ENCODE measurements at places on chromosomes 12 and 14. TPM values are rescaled to one million over a fixed set of nuclear protein-coding genes. Genes with fewer than 3 reads are reported as not detected.

FBLN5 gene
- total RNA-seq = 85.3 TPM

SYCP3 gene
- total RNA-seq = not detected

ERO1A gene
- total RNA-seq = 15.3 TPM

GPR137C gene
- total RNA-seq = 0.51 TPM

LRP1-AS gene
- not detected for total RNA-seq

CPNE8 gene
- total RNA-seq = 8.3 TPM

FBXL14 gene
- 6.2 TPM for total RNA-seq

SERPINA12 gene
- total RNA-seq = not detected

GYS2 gene
- not detected for total RNA-seq

DPY19L2 gene
- 41.0 TPM for total RNA-seq

POTEM gene
- not detected for total RNA-seq

FOXN4 gene
- not detected for total RNA-seq

FITM1 gene
- total RNA-seq = 129 TPM

ERGIC2 gene
- total RNA-seq = 86.6 TPM

MGAT4C gene
- 4.4 TPM for total RNA-seq

PMEL gene
- total RNA-seq = not detected

OTUB2 gene
- 0.35 TPM for total RNA-seq

NID2 gene
- total RNA-seq = 41.8 TPM

NPAS3 gene
- 1.9 TPM for total RNA-seq

SMCO2 gene
- total RNA-seq = not detected

KRT79 gene
- total RNA-seq = not detected

CMKLR1 gene
- total RNA-seq = 10.6 TPM

KANSL2 gene
- total RNA-seq = 19.7 TPM
